ENCODE measurements at places on chromosomes 11 and 22.

DNA sequence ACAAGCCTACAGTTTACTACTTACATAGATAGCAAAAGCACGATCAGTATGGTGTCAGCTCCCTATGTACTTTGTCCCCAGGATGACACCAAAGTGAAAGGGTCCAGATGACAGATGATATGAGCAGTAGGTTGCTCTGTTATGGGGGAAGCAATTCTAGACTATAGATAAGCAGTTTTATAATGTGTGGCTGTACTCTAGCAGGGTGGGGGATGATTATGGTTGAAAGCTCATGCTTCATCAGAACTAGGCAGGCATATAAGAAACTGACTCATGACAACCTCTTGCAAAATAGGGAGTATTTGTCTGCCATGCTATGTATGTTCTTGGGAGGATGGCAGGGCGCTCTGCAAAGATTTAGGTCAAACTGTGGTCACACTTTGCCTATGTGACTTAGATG, 158.2 kb upstream of the ZBED5 start:
- DNase-seq: no peak

GRCh38 chr11:31872076-31872443, 60.9 kb upstream of the PAX6 start:
- no peak for DNase-seq

GRCh38 chr11:69683764-69684333, 8.7 kb upstream of the LTO1 start:
- DNase-seq: no peak

GRCh38 chr11:114061048-114061680, 1.7 kb downstream of the ZBTB16 start:
- peak; percentile 52 for DNase-seq

GRCh38 chr11:101127699-101128570, 1.7 kb downstream of the PGR start:
- DNase-seq: no peak

DNA sequence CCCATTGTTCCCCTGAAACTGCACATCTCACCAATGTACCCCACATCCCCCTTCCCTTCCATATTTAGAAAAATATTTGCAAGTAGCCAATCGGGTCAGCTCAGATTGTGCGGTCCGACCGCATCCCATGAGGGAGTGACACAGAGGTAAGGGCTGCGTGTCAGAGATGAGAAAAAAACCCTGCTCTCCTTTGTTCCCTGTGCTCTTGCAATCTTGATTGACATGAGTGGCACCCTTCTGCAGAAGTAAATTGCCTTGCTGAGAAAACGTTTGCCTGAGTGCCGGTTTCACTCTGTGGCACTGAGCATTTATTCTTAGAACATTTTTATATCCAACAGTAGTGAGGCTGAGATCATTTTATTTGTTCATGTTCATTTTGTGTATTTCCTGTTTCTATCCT, 81.6 kb upstream of the CCDC90B start:
- no peak for DNase-seq

- DNase-seq: no peak
Measured at GRCh38 chr11:47087801-47088200, 88.9 kb downstream of the ARFGAP2 start.

GRCh38 chr11:105092256-105093239, 47.0 kb downstream of the CARD18 start:
- DNase-seq: no peak

- DNase-seq: no peak
Measured at GRCh38 chr22:29251981-29252911, 15.5 kb downstream of the RHBDD3 start.

DNA sequence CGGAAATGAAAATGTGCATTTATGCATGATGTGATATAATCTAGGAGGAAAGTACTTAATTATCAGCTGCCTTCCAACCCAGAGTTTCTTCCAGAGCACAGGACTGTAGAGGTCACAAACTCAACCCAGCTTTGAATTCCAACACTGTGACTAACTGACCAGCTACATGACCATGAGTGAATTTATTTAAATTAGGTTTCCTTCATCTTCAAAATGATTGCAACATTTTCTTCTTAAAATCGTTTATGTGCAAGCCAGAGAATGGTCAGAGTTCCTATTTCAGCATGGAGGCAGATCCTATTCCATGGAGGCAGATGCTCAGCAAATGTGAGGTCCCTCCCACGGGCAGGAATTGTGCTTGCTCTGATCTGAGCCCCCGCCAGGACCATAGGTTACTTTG, 42.4 kb downstream of the OSBP start:
- DNase-seq: no peak

GRCh38 chr11:112797648-112798293, 163.4 kb upstream of the NCAM1 start:
- DNase-seq: no peak

- DNase-seq: no peak
Measured at GRCh38 chr22:21865041-21865440, 2.4 kb downstream of the MAPK1 start.

DNA sequence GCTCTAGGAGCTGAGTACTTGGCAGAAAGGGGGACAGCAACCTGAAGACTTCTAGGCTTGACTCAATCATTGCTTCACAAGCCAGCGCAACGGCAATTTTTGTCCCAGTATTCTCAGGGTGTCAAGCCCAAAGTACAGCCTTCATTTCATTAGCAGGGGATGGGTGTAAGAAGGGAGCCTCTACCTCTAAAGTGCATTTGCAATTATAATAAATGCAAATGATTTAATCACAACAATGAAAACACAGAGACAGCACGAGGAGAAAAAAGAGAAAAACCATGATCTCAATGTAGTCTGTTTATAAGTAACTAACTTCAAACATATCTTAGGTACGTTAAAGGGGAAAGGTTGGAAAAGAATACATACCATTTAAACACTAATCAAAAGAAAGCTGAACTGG, 34.7 kb downstream of the ZBTB44 start:
- no peak for DNase-seq

DNA sequence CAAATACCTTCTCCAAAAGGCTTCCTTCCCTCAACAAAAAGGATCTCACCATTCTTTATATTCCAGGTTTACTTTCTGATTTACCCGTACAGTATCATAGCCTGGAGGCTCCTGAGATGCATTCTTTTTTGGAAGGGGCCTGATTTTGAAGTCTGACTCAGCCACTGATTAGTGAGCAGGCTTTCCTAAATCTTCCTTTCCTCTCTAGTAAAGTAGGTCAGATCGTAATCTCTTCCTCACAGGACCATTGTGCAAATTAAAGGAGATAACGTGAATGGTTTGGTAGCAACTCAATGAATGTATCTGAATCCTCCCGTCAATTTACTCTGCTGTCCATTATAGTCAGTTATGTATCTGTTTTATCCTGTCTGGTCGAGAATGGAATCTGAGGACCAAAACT, 227.7 kb upstream of the ANO5 start:
- DNase-seq: no peak

DNA sequence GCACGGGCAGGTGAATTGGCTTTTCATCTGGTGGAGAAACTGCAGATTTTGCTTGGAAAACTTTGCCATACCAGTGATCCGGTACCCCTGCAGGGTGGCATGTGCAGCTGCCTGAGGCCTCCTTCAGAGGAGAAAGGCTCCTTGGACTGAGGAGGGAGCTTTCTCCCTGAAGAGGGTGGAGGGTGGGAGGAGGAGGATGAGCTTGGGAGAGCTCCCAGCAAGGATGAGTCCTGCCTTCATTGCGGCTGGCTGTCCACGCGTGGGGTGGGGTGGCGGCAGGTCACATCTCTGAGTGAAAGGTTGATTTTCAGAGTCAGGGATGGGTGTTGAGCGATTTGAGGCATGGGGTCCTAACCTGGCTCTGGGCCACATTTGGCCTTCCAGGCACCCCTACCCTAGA, 96.8 kb downstream of the GRAMD1B start:
- DNase-seq: no peak

DNA sequence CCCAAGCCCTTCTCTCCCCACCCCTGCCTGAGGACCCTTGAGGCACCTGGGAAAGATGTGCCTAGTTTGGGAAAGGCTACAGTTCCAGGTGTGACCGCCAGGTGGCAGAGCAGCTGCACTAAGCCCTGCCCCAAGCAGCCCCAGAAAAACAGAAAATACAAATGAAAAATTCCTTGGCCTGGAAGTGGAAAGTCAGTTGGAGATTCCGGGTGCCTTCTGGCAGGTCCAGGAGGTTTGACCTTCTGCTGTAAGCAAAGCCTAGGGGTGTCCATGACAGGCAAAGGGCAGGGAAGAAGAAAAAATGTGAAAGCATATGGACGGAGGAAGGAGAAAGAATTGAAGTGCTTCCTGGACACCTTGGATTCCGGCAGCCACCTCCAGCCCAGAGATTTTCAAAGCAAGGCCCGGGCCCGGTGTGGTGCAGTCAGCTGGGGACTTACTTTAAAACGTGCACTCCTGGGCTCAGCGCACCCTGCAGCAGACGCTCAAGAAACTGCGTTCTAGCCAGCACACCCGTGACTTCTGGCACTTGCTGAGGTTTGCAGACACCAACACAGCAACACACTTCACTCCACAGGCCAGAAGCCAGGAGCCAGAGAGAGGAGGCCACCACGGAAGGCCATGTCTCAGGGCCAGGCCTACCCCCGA, 37.3 kb upstream of the SLC22A12 start:
- DNase-seq: no peak

GRCh38 chr11:128803449-128804245, 63.4 kb downstream of the KCNJ1 start:
- no peak for DNase-seq

- no peak for DNase-seq
Measured at GRCh38 chr11:75523811-75524664, 1.7 kb downstream of the GDPD5 start.

DNA sequence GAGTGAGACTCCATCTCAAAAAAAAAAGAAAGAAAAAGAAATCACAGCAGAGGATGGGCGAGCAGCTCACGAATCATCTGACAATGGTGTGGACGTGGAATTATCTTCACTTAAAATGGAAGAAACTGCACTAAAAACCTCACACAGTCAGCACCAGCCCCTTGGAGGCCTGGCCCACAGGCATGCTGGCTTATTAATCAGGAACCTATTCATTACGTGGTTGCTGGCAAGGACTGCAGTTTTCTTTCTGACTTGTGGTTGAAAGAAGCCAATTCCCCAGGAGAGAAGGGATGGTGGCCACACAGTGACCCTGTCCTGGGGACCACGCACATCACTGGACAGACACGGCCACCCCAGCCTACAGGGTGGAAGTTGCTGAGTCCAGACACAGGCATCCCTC, 401.1 kb downstream of the CTTN start:
- DNase-seq: no peak

GRCh38 chr11:70159627-70160570, 43.2 kb upstream of the FADD start:
- DNase-seq: no peak

GRCh38 chr11:74957937-74958629, 9.0 kb downstream of the SPCS2 start:
- no peak for DNase-seq

DNA sequence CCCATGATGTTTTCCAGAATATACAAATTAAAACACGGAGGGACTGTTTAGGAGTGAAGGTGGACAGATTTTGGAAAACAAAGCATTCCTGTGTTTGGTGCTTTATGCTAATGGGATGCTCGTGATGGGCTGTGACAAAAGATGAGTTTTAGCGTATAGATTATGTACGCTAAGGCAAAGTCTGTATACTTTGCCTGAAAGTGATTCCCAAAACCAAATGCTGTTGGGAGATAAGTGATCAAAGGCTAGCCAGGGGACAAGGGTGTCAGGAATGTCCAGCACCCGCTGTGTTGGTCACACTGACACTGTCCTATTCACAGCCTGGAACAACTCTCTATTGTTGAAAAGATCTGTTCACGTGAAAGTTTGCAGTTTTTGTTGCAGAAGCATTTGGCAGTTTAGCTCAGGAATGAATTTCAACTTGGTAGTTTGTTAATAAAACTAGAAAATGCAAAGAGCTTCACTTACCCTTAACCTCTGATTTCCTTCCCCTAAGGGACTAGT, 1.5 kb downstream of the JAM3 start:
- DNase-seq: no peak

DNA sequence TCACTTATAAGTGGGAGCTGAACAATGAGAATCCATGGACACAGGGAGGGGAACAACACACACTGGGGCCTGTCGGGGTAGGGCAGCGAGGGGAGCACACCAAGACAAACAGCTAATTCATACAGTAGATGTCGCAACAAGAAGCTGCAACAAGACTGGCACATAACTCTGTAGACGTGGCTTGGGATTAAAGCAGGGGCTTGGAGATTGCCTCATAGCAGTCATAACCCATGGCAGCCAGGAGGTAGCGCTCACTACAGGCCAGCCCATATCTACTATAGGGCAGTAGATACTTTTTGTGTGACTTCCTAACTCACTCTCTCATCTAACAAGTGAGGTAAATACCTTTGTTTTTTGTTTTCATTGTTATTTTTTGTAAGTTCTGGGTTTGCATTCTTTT, 1.7 kb upstream of the OR9G4 start:
- no peak for DNase-seq

DNA sequence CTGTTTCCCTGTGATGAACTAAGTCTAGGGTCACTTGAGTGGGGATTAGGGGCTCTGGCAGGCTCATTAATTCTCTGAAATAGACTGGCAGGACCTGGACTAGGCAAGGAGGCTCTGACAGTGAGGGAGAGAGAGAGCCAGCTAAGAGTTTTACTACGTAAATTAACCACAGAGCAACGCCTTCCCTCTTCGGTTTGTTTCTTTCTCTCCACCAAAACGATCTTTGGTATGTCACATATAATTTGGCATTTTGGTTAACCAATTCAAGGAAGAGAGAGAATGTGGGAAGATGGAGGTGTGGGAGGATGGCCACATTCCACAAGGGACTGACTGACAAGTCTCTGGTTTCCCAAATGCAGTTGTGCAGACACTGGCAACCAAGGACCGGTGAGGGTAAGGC, 27.9 kb downstream of the ATG16L2 start:
- no peak for DNase-seq

- DNase-seq: no peak
Measured at GRCh38 chr22:23837496-23837859, 1.3 kb downstream of the DERL3 start.

- no peak for DNase-seq
Measured at GRCh38 chr11:11265994-11266606, 87.0 kb downstream of the CSNK2A3 start.

DNA sequence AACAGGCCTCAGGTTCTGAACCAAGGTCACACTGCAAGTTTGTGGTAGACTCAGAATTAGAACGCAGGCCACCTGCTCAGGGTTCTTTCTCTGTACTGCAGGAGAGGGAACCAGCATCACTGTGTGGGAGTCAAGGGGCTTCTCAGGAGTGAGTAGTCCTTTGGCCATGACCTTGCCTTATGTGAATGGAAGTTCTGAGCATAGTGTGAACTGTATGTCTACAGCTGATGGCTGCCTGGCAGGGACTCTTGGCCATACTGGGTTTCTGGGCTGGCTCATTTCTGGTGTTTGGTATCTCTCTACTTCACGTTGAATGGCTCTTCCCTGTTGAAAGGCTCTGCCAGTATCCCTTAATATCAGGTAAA, 40.1 kb upstream of the TUB start:
- no peak for DNase-seq

DNA sequence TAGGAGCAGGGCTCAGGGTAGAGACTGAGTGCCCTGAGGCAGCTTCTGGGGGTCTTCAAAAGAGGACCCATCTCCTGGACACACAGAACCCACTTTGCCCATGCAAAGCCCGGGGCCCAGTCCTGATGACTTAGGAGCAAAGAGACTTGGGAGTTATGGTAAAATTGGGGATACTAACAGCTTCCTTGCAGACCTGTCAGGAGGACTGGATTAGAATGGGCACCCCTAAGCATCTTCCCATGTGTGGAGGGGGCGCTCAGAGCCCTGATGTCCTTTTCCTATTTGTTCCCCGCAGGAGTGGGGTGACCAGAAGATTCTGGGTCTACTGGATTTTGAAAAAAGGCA, 100.0 kb downstream of the WNT7B start:
- no peak for DNase-seq
